ENCODE measurements at places on chromosomes 7 and 10.
A peak's percentile ranks its signal among the peaks of the same experiment; 100 is the strongest.

- peak; percentile 9 for DNase-seq
Observed at GRCh38 chr7:19304086-19304485, 158.9 kb upstream of the FERD3L start.

DNA sequence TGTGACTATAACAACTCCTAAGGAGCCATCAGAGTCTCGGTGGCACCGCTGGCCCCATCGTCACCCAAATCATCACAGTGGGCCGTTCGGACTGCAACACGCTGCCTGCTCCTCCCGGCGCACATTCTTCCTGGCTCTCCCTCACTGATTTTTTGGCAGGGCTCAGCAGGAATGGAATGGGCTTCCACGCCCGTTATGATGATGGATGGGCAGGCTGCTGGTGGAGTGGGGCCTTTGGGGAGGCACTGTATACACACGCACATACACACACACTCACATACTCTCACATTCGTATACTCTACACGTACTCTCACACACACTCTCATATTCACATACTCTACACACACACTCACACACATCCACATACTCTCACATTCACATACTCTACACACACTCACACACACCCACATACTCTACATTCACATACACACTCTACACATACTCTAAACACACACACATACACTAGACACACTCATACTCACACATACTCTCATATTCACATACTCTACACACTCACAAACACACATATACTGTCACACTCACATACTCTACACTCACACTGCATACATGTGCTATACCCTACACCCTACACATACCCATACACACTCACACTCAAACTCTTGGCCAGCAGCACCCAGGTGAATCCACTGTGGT is 99.8 kb downstream of the KCNMA1 start:
- DNase-seq = peak; percentile 42

DNA sequence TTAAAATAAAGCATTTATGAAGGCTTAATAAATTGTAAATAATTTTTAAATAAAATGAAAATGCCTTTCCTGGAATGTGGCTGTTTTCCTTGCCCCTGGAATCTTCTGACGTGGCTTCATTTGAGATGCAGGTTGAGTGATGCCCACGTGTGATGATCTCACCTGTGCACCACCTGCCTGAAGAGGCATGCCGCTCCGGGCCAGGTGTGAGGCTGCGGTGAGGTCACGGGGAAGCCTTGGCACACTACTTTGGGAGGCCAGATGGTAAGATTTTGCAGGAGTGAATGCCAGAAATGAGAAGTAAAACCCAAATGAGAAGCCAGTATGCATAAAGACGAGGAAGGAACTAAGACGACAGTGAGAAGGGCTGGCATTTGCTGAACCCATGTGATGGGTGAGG is 36.2 kb downstream of the GOT1 start:
- no peak for DNase-seq

DNA sequence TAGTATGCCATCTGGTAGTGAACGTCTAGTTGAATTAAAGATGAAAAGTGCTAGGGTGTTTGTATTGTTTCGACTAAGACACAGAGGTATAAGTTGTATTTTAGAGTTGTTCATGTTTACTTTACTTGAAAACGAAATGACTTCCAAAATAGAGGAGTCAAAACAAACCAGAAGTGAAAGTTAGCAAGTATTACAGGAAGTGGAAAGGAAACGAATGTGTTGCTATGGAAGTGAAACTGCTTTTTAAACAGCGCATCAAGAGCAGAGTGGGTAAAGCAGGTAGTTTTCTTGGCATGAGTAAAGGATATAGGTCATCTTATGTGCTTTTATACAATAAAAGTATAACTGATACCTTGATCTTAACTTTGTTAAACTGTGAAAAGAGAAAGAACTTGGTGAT is 20.0 kb upstream of the GALNTL5 start:
- no peak for DNase-seq

GRCh38 chr10:124705381-124705740 is 38.8 kb downstream of the FAM53B start:
- no peak for DNase-seq
